8988T (cell line): ENCODE measurements at places on chromosomes 3 and 15.

DNA sequence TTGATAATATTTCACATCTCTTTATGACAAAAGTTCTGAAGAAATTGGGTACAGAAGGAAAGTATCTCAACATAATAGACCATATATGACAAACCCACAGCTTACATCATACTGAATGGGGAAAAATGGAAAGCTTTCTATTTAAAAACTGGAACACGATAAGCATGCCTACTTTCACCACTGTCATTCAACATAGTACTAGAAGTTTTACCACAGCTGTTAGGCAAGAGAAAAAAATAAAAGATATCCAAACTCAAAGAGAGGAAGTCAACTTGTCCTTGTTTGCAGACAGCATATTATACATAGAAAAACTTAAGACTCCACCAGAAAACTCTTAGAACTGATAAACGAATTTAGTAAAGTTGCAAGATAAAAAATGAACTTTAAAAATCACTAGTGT lies 40.3 kb downstream of the COPS2 start:
- DNase-seq = no peak

DNA sequence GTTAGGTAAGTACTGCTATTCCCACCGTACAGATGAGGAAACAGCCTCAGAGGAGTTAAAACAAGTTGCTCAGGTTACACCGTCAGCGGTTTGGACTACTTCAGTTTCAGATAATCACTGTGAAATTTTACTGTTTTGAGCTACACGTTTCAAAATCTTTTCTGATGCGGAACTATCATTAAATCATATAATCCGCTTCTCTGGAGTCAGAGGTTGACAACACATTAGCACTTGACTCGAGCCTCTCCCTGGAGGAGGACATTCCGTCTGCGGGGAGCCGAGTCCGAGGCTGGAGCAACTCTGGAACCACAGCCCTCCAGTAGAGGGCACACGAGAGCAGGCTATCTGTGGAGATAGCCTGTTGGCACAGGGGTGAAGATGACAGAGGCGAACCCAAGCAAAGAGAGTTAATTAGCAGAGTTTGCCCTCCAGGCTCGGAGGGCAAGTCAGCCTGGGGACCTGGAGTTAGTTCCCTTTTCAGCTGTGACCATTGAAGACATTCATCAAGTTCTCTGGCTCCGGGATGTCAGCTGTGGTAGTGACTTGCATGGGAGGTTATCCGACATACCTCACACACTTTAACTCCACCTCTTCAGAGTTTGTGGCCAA lies 131.2 kb downstream of the IGF1R start:
- DNase-seq = peak; percentile 28

GRCh38 chr3:175432376-175433025 lies 573.4 kb downstream of the NAALADL2 start:
- no peak for DNase-seq

DNA sequence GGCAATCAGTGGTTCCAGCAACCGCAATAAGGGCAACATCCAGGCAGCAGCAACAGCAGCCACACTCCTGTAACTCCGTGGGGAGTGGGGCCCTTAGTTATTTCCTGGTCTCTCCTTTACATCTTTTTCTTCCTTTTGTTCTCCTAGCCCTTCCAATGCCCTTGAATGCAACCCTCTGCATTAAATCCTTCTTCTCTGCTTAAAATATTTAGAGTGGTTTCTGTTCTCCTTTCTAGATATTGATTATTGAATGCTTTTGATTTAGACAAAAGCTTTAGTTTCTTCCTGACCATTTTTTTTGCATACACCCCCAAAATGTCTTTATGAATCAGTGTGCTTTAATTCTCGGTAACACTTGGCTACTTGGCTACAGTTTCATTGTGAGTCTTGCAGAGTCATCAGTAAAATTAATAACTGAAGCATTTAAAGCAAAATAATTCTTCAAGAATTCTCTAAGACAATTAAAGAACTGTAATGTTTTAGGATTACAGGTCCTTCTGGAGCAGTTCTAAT lies 586.1 kb downstream of the MECOM start:
- DNase-seq = no peak

GRCh38 chr3:11045536-11045935 lies 53.0 kb downstream of the SLC6A1 start:
- DNase-seq = no peak

- DNase-seq = no peak
Measured at GRCh38 chr15:68057034-68057433, 2.9 kb downstream of the PIAS1 start.

DNA sequence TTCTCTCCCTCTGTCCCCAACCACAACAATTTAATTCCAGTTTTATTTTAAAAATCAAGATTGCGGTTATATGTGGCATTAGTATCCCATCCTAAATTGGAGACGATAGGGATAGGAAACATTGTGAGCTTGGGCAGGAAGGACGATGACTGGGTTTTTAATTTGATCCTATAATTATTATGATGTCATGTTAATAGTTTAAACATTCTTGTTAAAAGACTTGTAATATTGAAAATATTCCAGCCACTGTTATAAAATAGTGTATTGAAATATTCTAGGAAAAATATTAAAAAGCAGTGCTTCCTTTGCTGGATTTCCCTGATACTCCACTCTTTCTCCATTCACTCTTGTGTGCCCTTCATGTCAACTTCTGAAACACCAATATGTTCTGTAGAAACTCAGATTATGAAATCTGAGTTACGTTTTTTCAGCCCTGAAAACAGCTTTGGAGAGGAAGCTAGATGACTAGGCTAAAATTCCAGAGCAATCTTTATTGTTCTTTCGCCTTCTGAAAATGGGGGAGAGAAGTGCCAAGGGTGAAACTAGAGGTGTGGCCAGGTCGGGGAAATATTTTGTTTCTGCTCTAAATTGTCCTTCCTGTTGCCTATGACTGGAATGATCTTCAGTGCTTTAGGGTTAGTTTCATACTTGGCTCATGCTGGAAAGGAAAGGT lies 46.1 kb upstream of the MAP3K13 start:
- DNase-seq = no peak

DNA sequence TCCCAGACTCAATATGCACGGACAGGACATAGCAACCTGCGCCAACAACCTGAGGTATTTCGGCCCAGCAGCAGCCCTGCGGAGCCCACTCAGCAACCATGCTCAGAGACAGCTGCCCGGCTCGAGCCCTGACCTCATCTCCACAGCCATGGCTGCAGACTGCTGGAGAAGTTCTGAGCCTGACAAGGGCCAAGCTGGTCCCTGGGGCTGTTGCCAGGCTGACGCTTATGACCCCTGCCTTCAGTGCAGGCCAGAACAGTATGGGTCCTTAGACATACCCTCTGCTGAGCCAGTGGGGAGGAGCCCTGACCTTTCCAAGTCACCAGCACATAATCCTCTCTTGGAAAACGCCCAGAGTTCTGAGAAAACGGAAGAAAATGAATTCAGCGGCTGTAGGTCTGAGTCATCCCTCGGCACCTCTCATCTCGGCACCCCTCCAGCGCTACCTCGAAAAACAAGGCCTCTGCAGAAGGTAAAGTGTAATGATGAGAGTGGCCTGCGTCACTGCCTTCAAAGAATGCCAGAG lies 25.5 kb downstream of the TMEM41A start:
- no peak for DNase-seq

- DNase-seq = no peak
Measured at GRCh38 chr3:112012205-112012992, 13.7 kb downstream of the TAGLN3 start.

- DNase-seq = no peak
Measured at GRCh38 chr15:89958107-89958805, 42.9 kb upstream of the ZNF710 start.

GRCh38 chr3:43766672-43767465 lies 76.1 kb downstream of the ABHD5 start:
- no peak for DNase-seq

GRCh38 chr15:80247320-80247719 lies 4.7 kb downstream of the CTXND1 start:
- DNase-seq = no peak

DNA sequence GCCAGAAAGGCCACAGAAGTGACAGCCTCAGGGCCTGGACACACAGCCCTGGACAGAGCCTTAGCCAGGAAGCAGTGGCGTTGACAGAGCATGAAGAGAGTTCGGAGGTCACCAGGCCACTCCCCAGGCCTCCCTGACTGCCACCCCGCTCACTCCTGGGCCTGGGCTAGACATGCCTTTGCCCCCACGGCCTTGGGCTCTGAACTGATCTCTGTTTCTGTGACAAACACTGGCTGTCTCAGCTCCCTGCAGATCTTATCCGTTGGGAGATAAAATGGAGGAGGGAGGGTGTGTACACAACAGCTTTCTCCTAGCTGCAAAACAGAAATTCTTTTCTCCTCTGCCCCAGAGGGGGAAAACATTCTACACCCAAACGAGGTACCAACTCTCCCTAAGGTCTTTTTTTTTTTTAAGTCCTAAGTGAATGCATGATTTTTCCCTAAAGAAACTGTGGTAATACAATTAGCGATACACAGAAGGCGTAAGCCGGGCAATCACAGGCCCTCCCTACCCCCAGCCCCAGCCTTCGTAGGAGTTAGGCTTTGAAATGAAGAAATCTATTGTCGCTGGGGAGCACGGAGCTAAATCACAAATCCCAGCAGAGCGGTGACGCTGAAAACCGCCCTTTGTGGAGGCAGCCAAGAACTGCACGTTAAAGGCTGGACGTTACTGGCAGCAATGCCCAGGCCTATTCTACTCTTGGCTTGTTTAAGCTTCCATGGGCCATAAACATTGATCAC lies 45.0 kb downstream of the SRGAP3 start:
- DNase-seq = no peak

DNA sequence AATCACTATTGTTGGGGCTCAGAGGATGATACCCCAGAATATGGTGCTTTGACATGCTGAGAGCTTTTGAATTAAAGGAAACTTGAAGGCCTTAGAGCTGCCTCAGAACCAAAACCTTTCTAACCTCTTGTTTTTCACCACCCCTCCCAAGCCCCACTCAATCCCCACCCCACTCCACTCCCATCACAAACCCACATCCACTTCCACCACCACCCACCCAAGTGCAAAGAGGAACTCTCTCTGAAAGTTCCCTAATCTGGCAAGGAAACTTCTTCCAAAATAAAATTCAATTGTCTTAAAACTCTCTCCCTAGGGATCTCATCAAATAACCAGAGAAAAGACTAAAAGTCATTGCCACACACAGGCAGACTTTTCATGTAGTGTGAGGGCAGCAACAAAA lies 301.2 kb upstream of the ARHGEF26 start:
- DNase-seq = no peak

DNA sequence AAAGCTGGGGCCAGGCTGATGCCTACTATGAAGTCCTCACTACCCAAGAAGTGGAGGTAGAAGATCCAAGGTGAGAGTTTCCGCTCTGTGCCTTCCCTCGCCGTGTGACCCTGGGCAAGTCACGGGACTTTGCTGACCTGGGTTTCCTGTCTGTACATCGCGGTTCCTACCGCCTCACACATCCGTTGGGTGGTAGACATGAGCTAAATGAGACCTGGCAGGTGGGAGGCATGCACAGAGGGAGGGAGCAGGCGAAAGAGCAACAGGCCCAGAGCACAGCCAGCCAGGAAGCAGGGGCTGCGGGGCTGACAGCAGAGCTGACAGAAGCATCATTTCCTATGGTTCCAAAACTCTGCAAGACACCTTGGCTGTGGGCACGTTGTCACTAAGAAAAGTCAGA lies 157.3 kb upstream of the BHLHE40 start:
- no peak for DNase-seq

- no peak for DNase-seq
Measured at GRCh38 chr3:58466899-58467563, 24.9 kb upstream of the KCTD6 start.

GRCh38 chr3:181173227-181173626 lies 183.7 kb upstream of the DNAJC19 start:
- DNase-seq = no peak
